Progenitor cell of endocrine pancreas (in vitro differentiated cells): ENCODE measurements at places on chromosomes 7 and 10. TPM values are rescaled to one million over a fixed set of nuclear protein-coding genes. Genes with fewer than 3 reads are reported as not detected.

DNA sequence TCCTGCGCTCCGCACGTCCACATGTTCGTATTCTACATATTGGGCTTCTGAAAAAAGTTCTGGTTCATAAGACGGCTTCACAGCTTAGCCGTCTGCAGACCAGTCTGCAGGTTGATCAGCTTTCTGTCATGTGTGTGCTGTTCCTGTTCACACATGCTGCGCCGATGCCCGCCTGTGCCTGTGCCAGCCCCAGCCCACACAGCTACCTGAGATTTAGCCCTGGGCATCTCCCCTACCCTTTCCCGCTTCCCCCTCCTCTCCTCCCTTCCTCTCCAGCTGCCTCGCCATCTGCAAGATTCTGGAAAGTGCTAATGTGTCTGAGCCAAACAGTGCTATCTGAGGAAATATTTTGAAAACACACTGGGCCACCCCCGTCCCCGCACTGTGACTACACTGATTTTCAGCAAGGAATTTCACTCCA is 7.1 kb downstream of the CHST3 start:
- peak overlapping the region; percentile 71 for H3K27ac ChIP-seq
- no peaks in the 10 kb centered on the region for H3K27me3 ChIP-seq
- no peak overlapping the region for H3K4me3 ChIP-seq
- peaks cover 42% of the 10 kb centered on the region for H3K4me1 ChIP-seq

DNA sequence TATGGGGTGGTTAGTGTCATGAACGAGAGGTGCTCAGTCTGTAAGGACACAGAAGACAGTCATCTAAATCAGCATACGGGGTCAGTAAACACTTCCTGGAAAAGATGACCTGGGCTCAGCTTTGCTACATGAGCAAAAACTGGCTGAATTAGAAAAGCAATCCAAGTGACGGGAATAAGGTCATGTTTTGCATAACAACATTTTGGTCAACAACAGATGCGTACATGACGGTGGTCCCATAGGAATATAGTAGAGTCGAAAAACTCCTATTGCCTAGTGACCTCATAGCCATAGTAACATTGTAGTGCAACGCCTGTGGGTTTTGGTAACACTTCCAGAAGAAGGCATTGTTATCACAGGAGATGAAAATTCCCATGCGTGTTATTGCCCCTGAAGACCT is 92.9 kb downstream of the CTNNA3 start:
- H3K4me1 ChIP-seq: no peaks in the 10 kb centered on the region
- no peaks in the 10 kb centered on the region for H3K27me3 ChIP-seq
- no peak overlapping the region for H3K27ac ChIP-seq
- DNase-seq: no peak
- H3K36me3 ChIP-seq: no peaks in the 10 kb centered on the region

DNA sequence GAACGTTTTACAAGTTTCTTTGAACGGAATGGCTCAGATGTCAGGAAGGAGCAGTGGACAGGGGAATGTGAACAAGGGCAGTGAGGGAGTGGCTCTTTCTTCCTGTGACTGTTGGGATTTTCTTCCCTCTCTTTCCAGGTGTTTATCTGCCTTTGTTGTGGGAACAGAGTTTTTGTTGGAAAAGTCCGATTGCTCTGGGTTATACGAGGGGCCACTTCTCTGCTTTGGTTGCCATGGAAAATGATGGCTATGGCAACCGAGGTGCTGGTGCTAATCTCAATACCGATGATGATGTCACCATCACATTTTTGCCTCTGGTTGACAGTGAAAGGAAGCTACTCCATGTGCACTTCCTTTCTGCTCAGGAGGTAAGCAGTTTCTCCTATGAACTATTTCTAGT is 41.4 kb downstream of the ZRANB1 start:
- H3K27ac ChIP-seq: peak overlapping the region; percentile 34
- peaks cover 9% of the 10 kb centered on the region for H3K4me1 ChIP-seq
- no peak for DNase-seq
- H3K4me3 ChIP-seq: no peak overlapping the region
- peaks cover 35% of the 10 kb centered on the region for H3K36me3 ChIP-seq
- no peaks in the 10 kb centered on the region for H3K27me3 ChIP-seq

GRCh38 chr10:80540981-80541750 is 3.5 kb downstream of the SH2D4B start:
- peaks cover 17% of the 10 kb centered on the region for H3K27me3 ChIP-seq
- no peaks in the 10 kb centered on the region for H3K36me3 ChIP-seq

The PRRT4 gene
- total RNA-seq: 0.86 and 2.9 TPM in 2 replicates

The WNT8B gene
- total RNA-seq: 2.8 and 3.1 TPM in 2 replicates
